ENCODE measurements at places on chromosomes 1 and 21. TPM values are rescaled to one million over a fixed set of nuclear protein-coding genes. Genes with fewer than 3 reads are reported as not detected.
A peak's percentile ranks its signal among the peaks of the same experiment; 100 is the strongest.

DNA sequence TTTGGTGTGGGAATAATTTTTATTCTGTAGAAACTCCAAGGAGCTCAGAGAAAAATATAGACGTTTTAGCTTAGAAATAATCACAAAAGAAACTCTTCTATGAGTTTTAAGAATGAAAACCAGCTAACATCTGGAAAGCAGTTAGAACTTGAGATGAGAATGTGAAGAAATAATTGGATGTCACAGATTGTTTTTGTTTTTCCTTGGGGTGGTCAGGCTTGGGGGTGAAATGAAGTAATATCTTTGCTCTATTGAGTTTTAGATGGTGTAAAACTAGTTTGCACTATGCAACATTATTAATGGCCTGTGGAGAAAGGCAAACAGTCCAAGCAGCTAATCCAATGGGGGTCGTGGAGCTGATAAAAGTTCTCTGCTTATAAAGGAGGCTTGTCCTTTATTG, 101.2 kb downstream of the FMN2 start:
- DNase-seq: no peak

KRTAP11-1 gene
- total RNA-seq: not detected

DNA sequence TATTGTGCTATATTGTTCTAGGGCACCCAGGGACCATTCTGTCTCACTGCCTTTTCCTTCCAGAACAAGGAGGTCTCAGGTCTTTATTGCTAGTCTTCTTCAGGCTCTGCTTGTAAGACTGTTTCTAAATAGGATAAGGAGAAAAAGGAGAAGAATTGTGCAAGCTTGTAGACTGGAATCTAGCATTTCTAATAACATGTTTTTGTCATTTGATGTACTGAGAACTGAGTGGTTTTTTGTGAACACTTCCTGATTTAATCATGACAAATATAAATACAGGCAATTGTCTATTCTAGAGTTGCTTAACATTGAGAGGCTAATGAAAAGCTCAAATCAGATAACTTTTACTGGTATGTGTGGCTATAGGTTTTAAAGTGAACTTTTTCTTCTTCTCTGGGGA, 77.6 kb downstream of the CLIC4 start:
- no peak for DNase-seq

HLX gene
- total RNA-seq: 1.8 TPM

DNA sequence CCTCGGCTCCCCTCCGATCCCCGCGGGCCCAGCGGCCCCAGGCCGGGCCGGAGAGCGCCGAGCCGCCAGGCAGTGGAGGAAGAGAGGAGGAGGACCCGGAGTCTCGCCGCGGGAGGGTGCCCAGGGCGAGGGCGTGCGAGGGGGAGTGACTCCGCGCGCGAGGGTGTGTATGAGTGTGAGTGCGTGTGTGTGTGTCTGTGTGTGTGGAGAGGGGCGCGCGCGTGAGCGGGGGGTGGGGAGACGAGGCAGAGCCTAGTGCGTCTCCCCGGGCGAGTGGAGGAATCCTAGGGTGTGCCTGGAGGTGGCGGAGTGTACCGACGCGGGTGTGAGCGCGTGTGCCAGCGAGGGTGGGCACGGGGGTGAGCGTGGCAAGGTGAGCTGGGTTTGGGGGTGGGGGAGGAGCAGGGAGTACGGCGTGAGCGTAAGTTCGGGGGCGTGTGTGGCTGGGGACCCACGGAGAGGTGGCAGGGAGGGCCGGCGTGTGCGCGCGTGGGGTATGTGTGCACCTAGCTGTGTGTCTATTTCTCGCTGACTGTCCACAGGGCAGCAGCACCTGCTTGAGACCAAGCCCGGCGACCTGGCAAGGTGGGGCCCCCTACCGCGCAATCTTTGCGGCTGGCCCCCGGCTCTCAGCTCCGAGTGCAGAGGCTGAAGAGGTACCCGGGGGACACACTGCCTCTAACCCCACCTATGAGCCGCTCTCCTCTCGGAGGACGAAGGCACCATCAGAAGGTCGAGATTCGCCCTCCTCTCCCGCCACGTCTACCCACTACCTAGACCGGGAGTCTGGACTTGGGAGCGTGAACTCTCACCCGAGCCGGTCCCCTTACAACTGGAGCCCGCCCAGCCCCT, 784 bp upstream of the KCND3 start:
- DNase-seq: no peak

USH2A gene
- not detected for total RNA-seq

OR2T11 gene
- not detected for total RNA-seq

GRCh38 chr1:87134061-87134460, 194.6 kb upstream of the LMO4 start:
- no peak for DNase-seq

DNA sequence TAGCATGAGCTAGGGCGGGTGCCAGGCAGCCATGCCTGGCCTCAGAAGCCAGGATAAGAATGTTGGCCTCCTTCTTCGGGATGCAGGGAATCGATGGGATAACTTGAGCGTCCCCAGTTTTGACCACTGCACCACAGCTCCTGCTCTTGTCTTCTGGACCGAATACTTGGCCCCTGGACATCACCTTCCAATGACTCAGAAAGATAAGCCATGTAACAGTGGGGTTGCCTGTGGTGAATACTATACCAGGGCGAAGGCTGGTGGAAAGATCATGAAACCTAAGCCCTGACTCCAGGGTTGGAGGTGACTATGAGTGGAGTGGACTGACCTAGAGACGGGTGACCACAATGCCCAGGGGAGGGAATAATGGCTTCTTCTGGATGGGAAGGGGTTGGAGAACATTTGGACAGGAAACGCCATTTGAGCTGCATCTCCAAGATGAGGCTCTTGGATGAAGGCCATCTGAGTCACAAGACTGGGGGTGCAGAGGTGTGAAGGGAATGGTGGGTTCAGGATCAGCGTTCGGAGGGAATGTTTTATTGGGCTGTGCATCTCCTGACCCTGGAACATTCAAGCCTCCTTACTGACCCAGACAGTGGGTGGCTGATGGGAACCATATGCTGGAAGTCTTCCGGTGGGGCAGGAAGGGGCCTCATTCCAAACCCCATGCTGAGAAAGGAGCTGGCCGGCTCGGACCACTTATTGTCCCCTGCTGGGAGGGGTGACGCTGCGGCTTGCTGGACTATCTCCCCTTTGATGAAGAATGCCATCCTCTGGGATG, 18.5 kb upstream of the KCNE2 start:
- DNase-seq: no peak

- no peak for DNase-seq
These were observed 3.8 kb downstream of the LMNA start for GRCh38 chr1:156118177-156118868.

GRCh38 chr1:10575616-10576015, 100.9 kb downstream of the PEX14 start:
- peak; percentile 13 for DNase-seq

GRCh38 chr1:211684791-211685190, 9.4 kb upstream of the NEK2 start:
- DNase-seq: no peak

- no peak for DNase-seq
These were observed 120.9 kb upstream of the PRDX6 start for GRCh38 chr1:173356191-173356762.

ORC1 gene
- 25.6 TPM for total RNA-seq

SH3BGR gene
- 4.8 TPM for total RNA-seq

DMBX1 gene
- total RNA-seq: 4.3 TPM

All from HCT116 (cell line).